Hair follicle dermal papilla cell (primary cell): ENCODE measurements at places on chromosomes 5 and 9. TPM values are rescaled to one million over a fixed set of nuclear protein-coding genes. Genes with fewer than 3 reads are reported as not detected.

The TICAM2 gene
- total RNA-seq, result 11.0 and 11.5 TPM in 2 replicates

The SPATA31A1 gene
- total RNA-seq, result not detected in 2 replicates

The RNF208 gene
- total RNA-seq, result 0.16 and 0.85 TPM in 2 replicates

The C7 gene
- not detected in 2 replicates for total RNA-seq

The MELK gene
- 7.6 and 9.1 TPM in 2 replicates for total RNA-seq

The FAM78A gene
- total RNA-seq, result 0.49 and 0.73 TPM in 2 replicates

The RIGI gene
- 15.3 and 22.6 TPM in 2 replicates for total RNA-seq

The KCTD16 gene
- 0.24 and 0.49 TPM in 2 replicates for total RNA-seq

The NRG2 gene
- 2.8 and 4.5 TPM in 2 replicates for total RNA-seq

The GOLGA2 gene
- 159 and 173 TPM in 2 replicates for total RNA-seq

The ACTBL2 gene
- total RNA-seq, result not detected in 2 replicates

The GNA14 gene
- 0.97 and 3.4 TPM in 2 replicates for total RNA-seq

The RASGRF2 gene
- 1.6 and 2.6 TPM in 2 replicates for total RNA-seq

The SLC4A9 gene
- not detected in 2 replicates for total RNA-seq

The ATG10 gene
- total RNA-seq, result 4.7 and 5.5 TPM in 2 replicates

The MYOT gene
- total RNA-seq, result not detected in 2 replicates

The HSD17B3 gene
- total RNA-seq, result not detected in 2 replicates

The IFNK gene
- total RNA-seq, result not detected in 2 replicates

The SLCO4C1 gene
- 0.49 and 0.65 TPM in 2 replicates for total RNA-seq

The DPM2 gene
- 10.2 and 11.0 TPM in 2 replicates for total RNA-seq

The ACER2 gene
- 1.1 TPM in 2 replicates for total RNA-seq

The GPR151 gene
- not detected in 2 replicates for total RNA-seq

The LIFR gene
- total RNA-seq, result 28.2 and 33.4 TPM in 2 replicates

The SCGB3A2 gene
- total RNA-seq, result not detected in 2 replicates

The PCDHGB5 gene
- 28.4 and 32.7 TPM in 2 replicates for total RNA-seq

The COL15A1 gene
- 6.6 and 29.7 TPM in 2 replicates for total RNA-seq

The PCSK5 gene
- 7.4 and 10.2 TPM in 2 replicates for total RNA-seq

The PFN3 gene
- not detected in 2 replicates for total RNA-seq

The PTGER4 gene
- 16.4 and 29.9 TPM in 2 replicates for total RNA-seq

The PCDHGA3 gene
- 4.9 and 5.7 TPM in 2 replicates for total RNA-seq

The NMUR2 gene
- total RNA-seq, result not detected in 2 replicates

The CDC20B gene
- total RNA-seq, result under 0.01 TPM in 1 of 2 replicates, not detected in the other

The ZNF618 gene
- 17.1 and 20.3 TPM in 2 replicates for total RNA-seq

The FAM53C gene
- 37.0 and 46.6 TPM in 2 replicates for total RNA-seq

The FGF18 gene
- 0.12 and 0.16 TPM in 2 replicates for total RNA-seq

The PCDHB9 gene
- 0.97 and 2.2 TPM in 2 replicates for total RNA-seq

The GHR gene
- 2.9 and 5.2 TPM in 2 replicates for total RNA-seq

The HK3 gene
- not detected in 2 replicates for total RNA-seq

The CDH9 gene
- total RNA-seq, result 0.12 TPM in 1 of 2 replicates, not detected in the other

The GABRB2 gene
- under 0.01 TPM in 1 of 2 replicates, not detected in the other for total RNA-seq

The CCL19 gene
- not detected in 2 replicates for total RNA-seq

The F2RL2 gene
- 15.9 and 24.7 TPM in 2 replicates for total RNA-seq

The NR5A1 gene
- total RNA-seq, result not detected in 2 replicates

The GABRG2 gene
- total RNA-seq, result not detected in 2 replicates

The COL5A1 gene
- 249 and 339 TPM in 2 replicates for total RNA-seq
